Neural progenitor cell (in vitro differentiated cells): ENCODE measurements at places on chromosomes 5 and 9. TPM values are rescaled to one million over a fixed set of nuclear protein-coding genes. Genes with fewer than 3 reads are reported as not detected.

- DNase-seq: no peak
Measured at GRCh38 chr5:176169393-176170063, 68.7 kb upstream of the SIMC1 start.

Gene SLC6A18
- not detected in 2 replicates for total RNA-seq

Gene PANK3
- 81.5 and 117 TPM in 2 replicates for total RNA-seq

- DNase-seq: no peak
Measured at GRCh38 chr5:115873392-115873791, 31.7 kb downstream of the AP3S1 start.

GRCh38 chr9:94623253-94623652 lies 16.1 kb downstream of the FBP1 start:
- peak; percentile 70 for DNase-seq
